ENCODE measurements at places on chromosomes 5 and 9.

DNA sequence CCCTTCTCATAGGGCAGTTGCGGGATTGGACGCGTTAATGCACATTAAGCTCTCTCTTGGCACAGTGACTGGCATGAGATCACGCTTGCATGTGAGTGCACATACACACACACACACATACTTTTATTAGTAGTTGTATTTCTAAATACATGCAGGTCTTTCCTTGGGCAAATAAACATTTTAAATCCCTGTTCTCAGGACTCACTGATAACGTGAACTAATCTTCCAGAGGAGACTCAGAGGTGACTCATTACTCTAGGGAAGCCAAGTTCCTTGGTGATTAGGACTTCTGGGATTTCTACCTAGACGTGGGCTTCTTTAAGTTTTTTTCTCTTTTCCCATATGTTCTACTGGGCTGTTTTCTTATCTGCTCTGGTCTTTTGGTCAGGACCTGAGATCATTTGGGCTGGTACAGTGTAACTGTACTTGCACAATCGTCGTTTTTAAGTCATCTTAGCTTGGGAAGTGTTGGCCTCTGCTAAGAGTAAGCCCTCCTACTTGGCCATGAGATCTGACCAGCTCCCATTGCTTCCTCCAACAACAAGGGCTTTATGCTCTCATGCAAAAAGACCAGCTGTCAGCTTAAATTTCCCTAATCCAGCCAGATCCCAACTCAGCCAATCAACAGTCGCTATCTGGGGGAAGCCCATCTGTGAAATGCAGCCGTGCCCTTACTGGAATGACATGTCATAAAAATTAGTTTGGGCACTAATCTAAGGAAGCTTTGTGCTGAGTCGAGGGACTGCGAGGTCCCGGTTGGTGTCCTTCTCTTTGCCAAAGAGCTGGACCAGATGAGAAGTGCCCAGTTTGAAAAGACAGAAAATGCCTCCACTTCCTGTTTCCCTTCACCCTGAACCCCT is 176.4 kb upstream of the ANKRD55 start:
- DNase-seq = no peak

GRCh38 chr5:130975847-130976246 is 189.2 kb downstream of the HINT1 start:
- no peak for DNase-seq

- no peak for DNase-seq
These were observed 734.8 kb upstream of the CDH9 start for GRCh38 chr5:27773166-27773565.

DNA sequence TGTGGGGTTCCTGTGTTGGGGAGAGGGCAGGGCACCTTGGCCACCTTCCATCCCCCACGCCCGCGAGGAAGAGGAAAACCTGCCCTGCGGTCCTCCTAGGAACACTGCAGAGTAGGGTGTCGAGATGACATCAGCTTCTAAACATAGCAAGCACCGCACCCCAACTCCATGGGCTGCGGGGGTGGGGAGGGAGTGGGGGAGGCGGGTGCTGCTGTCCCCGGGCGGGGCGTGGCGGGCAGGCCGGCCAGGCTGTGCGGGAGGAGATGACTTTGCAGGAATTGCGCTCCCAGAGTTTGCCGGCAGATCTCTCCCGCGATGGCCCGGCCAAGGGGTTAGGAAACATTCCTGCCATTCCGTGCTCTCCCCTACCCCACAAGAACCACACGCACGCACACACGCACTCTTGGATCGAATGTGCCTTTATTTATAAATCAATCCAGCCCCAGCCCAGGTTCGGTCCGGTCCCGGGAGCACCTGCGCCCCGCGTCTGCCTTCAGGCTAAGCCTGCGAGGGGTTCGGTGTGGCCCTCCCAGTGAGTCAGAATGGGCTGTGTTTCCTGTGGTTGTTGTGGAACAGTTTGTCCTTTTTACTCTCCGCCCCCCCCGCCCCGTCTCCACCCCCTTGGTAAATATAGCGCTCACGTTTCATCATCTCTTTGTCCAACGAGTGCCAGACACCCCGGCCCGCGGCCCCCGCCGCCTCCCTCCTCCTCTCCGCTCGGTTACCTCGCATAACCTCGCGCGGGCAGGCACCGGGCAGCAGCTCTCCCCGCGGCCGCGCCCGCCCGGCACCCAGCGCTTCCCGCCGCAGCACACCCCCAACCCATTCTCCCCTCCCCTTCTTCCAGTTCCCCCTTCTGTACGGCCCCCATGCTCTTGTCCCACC is 5.3 kb upstream of the KLF9 start:
- peak; percentile 88 for DNase-seq

GRCh38 chr5:94313696-94314095 is 304.7 kb downstream of the KIAA0825 start:
- no peak for DNase-seq

- DNase-seq = no peak
These were observed 530.5 kb upstream of the TLE4 start for GRCh38 chr9:79041266-79041665.
